ENCODE measurements at places on chromosomes 11 and 22.

GRCh38 chr11:97237151-97237550 is 847.3 kb downstream of the JRKL start:
- DNase-seq: no peak

- DNase-seq: no peak
Observed at GRCh38 chr11:86876716-86877234, 76.4 kb downstream of the PRSS23 start.

DNA sequence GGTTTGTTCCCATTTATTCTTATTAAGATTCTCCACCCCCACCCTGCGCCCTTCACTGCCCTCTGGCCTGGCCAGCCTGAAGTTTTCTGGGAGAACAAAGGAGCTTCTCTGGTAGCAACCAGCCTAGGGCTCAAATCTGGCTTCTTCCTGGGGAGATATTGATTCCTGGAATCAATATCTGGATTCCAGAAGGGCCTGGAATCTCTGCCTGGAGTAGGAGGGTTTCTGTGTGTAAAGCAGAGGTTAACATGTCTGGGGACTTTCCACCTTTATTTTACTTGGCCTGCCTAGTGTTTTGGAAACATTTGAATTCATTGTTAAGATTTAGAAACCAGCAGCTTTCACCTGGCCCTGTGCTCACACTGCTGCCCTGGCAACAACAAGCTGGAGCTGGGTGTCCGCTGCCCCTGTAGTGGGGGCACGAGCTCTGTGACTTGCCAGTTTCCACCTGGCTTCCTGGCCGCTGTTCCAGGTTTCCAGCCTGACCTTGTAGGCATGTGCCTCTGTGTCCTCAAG is 5.5 kb downstream of the C11orf91 start:
- no peak for DNase-seq

- DNase-seq: no peak
Observed at GRCh38 chr11:48063424-48063978, 83.1 kb downstream of the PTPRJ start.

- DNase-seq: no peak
Observed at GRCh38 chr22:45535290-45535689, 32.6 kb downstream of the FBLN1 start.

GRCh38 chr11:1557904-1558774 is 13.9 kb downstream of the DUSP8 start:
- no peak for DNase-seq

- peak; percentile 12 for DNase-seq
Observed at GRCh38 chr11:112174789-112175598, at the start of gene BCO2. Gene BCO2 (plus strand): TSS chr11:112175512. CDS start chr11:112175602, 90 bp downstream.

DNA sequence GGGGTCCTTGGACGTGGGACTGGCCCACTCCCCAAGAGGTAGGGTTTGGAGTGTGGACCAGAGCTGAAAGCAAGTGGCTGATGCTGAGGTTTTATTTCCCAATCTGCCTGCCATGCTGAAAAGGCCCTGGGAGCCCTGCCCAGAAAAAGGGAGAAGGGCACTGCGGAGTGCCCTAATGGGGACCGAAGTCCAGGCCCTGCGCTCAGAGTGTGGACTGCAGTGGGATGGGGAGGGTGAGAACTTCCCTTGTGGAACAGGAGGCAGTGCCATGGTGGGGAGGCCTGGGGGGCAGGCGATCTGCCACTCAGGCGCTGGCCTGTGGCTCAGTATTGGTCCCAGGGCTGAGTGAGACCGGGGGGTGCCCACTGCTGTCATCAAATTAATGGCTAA is 4.3 kb downstream of the GPR152 start:
- no peak for DNase-seq

GRCh38 chr22:41446057-41446501 is 522 bp downstream of the TOB2 start:
- DNase-seq: no peak

GRCh38 chr22:45686836-45687235 is 15.2 kb downstream of the ATXN10 start:
- no peak for DNase-seq

GRCh38 chr11:27281276-27281675 is 81.7 kb downstream of the CCDC34 start:
- DNase-seq: no peak

DNA sequence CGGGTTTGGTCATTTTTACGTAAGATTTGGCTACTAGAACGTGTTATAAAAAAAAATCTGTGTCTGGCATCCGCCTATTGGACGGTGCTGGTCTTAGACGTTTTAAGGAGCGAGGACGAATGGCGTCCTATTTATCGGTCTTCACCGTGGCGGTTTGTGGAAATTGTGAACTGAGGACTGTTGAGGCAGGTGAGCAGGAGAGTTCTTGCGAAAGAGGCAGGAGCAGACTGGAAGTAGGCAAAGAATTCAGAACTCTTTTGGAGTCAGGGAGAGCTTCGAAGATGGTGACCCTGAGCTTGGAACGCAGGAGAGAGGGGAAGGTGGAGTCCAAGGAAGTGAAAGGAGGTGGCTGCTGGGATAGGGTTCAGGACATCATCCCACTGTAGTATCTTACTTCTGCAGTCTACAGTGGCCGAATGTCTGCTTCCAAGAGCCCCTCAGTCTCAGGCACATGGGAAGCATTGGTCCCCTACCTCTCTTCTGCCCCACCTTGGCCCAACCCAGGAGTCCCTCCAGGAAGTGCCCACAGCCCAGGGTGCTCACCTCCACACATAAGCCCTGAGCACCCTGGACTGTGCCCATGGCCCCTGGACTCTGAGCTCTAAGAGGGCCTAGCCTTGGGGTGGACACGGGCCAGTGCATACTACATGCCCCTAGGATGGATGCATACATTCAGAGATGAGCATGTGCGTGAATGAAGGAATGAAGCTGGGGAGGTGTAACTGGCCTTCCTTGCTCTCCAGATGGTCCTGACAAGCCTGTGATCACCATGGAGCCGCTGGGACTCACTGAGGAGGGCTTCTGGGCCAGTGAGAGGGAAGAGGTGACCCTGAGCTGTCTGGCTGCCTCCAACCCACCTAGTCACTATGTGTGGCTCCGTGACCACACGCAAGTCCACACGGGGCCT is 3.7 kb downstream of the VSIG10L2 start:
- DNase-seq: no peak

- no peak for DNase-seq
Observed at GRCh38 chr11:17347676-17348075, 3.9 kb upstream of the NCR3LG1 start.

DNA sequence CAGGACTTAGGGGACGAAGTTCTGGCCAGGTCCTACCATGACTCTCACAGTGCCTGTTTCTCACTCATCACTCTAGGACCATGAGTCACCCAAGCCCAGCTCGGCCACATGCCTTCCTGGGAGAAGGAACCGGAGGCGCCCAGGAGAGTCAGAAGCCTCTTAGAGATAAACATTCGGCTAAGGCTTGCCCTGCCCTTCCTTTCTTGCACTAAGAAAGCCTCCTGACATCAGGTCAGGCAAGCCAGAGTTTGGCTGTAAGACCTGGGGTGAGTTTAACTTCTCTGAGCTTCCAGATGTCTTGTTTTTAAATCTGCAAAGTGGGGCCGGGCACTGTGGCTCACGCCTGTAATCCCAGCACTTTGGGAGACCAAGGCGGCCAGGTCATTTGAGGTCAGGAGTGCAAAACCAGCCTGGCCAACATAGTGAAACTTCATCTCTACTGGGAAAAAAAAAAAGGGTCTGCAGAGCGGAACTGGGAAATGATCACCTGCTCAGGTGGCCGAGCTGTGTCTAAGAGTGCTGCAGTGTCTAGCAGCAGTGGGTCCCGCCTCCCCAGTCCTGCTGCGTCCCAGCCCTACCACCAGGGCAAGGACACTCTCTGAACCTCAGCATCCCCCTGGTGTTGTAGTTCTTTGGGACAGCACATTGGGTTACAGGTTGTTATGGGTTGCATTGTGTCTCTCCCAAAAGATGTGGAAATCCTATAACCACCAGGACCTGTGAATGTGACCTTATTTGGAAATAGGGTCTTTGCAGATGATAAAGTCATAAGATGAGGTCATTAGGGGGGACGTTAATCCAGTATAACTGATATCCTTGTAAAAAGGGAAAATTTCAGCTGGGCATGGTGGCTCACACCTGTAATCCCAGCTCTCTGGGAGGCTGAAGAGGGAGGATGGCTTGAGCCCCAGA is 1.8 kb upstream of the CARS1 start:
- DNase-seq: no peak

GRCh38 chr11:77842441-77843121 is 21.6 kb downstream of the AAMDC start:
- no peak for DNase-seq

- no peak for DNase-seq
Observed at GRCh38 chr22:24441406-24442351, 14.3 kb downstream of the ADORA2A start.

- DNase-seq: no peak
Observed at GRCh38 chr11:45092901-45093760, 53.3 kb upstream of the PRDM11 start.

DNA sequence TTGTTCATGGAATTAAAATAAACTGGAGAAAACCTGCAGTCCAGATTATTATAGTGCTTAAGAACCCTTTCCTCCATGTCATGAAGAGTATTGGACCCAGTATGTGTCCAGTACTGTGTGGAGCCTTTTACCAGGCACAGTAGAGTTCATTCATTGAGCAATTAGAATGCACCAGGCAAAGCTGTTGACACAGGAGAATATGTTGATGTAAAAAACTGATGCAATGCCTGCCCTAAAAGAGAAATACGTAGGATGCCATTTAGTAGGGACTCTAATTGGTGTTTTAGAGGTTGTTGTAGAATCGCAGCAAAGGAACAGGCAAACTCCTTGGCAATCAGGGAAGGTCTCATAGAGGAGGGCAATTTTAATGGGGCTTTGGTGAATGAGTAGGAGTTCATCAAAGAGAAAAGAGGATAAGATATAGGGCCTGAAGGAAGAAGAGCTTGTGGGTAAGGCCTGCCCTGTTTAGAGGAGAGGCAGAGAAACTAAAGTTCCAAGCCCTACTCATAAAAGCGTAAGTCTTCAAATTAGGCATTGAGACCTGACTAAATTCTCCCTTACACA is 126.4 kb downstream of the SEZ6L start:
- no peak for DNase-seq

DNA sequence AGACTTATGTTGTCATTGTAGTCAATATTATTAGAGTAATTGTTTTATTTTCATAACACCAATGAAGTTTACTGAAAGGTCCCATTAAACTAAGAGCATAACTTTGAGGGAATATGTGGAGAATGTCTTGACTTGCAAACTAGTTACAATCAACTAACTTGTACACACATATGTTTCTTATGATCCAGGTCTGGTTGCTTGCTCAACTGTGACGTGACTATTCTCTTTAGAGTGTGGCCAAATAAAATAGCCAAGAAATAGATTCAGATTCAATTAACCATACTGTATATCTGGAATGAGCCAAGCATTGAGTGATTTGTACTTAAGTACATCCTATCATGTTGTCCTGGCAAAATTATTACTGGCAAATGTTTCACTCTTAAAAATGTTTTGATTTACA is 101.7 kb downstream of the METTL15 start:
- no peak for DNase-seq

- no peak for DNase-seq
Observed at GRCh38 chr22:49432211-49432896, 395.3 kb downstream of the BRD1 start.

GRCh38 chr11:61866958-61867343 is 24.4 kb downstream of the FADS3 start:
- DNase-seq: no peak

GRCh38 chr11:29734287-29734686 is 282.5 kb downstream of the KCNA4 start:
- no peak for DNase-seq

DNA sequence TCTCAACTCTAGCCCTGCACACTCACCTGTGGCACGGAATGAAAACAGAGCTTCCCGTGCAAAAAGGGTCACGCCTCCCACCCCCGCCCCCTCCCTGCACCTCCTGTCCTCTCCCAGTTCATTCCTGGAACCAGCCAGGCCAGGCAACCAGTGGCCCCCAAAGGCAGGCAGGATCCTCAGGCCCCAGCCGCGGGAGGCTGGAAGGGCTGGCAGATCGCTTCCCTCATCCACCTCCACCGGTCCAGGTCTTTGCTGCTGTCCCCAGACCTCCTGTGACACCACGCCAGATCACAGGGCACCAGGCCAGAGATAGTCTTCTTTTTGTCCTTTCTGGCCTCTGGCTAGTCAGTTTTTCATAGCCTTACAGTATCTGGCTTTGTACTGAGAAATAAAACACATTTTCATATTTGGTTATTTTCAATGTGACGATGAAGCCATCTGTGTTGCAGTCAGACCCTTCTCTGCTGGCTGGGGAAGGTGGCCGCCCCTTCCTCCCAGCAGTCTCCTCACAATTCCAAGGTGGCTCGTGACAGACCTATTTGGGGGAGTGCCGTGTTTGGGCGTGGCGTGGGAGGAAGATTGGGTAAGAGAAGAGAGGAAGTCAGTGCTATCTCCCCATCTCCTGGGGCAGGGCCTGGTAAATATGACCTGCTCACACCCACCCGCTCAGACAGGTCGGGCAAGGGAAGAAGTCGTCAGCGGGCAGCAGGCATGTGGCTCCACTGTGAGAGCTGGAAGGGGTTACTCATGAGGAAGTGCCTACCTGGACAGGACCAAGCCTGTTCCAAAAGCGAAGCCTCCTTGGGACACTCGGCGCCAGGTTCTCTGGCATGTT is 9.1 kb downstream of the SSH3 start:
- DNase-seq: peak; percentile 19
